Spinal cord (tissue), 10 donors: ENCODE measurements at places on chromosomes 4 and X. TPM values are rescaled to one million over a fixed set of nuclear protein-coding genes. Genes with fewer than 3 reads are reported as not detected.
A peak's percentile ranks its signal among the peaks of the same experiment; 100 is the strongest.

PAGE5 gene
- polyA plus RNA-seq = not detected

POLN gene
- polyA plus RNA-seq = 8.9 TPM

- peak; percentile 85 for DNase-seq
Measured at GRCh38 chr4:186200516-186200915, 9.1 kb downstream of the CYP4V2 start.

DNA sequence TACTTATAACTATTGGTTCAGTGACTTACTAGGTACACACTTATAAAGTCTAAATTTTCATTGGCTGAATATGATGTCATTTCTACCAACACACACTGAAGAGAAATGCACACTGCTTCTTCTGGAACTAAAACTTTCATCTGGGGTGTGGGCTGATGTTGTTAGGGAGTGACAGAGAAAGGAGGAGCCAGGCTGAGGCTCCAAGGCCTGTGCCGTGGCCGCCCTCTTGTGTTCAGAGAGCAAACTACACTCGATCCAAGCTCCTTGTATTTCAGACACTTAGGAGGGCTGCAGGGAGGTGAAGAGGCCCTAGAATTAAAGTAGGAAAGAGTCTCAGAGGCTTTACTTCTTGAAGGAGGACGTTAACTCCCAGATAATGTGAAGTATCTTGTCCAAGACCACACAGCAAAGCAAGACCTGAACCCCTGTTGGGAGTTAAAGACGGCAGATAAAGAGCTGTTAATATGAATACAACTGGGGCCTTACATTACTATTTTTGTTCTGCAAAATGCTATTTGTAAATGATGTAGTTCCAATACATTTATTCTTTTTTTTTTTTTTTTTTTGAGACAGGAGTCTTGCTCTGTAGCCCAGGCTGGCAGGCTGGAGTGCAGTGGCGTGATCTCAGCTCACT, 137.5 kb downstream of the AFAP1 start:
- DNase-seq = peak; percentile 95

DNA sequence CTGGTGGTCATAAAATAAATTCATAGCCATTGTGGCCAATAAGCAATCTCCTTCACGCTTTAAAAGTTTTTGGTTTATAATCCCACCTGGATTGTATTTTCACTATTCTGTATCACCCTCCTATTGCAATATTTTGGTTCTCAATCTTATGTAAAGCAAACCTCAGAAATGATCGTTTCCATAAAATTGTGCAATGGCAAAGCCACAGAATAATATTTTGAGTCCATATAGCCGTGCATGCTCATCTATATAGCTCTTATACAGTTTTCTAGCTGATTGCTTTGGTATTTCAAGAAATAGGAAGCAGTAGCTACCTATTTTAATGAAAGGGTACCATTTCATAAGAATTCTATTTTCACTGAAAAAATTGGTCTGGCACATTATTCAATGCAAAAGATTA, 10.0 kb upstream of the HAND2 start:
- no peak for DNase-seq

DNA sequence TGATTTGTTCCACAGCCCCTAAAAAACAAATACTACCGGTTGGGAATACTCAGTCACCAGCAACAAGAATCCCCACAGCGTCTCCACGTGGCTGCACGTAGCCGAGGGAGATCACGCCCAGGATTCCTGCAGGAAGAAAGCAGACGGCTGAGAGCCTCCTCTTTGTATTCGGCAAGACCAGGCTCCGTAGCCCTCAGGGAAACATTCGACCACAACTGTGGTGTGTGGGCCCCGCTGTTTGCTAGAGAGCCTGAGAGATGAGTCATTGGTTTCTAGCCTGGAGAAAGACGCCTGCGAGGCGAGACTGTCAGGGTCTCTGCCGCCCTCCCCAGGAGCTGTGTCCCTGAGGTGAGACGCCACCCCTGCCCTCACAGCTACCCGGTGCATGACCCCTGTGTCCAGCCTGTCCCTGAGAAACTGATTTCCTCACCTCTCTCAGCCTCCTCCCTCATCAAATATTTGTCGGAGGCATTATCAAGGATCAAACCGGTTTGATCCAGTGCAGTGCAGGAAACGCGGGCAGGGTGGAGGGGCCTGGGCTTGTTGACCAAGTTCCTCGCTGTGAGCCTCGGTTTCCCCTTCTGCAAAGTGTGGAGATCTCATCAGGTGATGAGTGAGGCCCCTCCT, 4.7 kb upstream of the S100P start:
- DNase-seq = no peak

DNA sequence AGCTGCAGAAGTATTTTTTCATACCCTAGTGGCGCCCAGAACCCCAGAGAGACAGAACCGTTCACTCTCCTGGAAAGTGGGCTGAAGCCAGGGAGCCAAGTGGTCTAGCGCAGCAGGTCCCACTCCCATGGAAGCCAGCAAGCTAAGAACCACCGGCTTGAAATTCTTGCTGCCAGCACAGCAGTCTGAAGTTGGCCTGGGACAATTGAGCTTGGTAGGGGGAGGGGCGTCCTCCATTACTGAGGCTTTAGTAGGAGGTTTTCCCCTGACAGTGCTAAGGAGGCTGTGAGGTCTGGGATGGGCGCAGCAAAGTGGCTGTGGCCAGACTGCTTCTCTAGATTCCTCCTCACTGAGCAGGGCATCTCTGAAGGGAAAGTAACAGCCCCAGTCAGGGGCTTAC, 84.5 kb upstream of the ATXN3L start:
- DNase-seq = no peak

DNA sequence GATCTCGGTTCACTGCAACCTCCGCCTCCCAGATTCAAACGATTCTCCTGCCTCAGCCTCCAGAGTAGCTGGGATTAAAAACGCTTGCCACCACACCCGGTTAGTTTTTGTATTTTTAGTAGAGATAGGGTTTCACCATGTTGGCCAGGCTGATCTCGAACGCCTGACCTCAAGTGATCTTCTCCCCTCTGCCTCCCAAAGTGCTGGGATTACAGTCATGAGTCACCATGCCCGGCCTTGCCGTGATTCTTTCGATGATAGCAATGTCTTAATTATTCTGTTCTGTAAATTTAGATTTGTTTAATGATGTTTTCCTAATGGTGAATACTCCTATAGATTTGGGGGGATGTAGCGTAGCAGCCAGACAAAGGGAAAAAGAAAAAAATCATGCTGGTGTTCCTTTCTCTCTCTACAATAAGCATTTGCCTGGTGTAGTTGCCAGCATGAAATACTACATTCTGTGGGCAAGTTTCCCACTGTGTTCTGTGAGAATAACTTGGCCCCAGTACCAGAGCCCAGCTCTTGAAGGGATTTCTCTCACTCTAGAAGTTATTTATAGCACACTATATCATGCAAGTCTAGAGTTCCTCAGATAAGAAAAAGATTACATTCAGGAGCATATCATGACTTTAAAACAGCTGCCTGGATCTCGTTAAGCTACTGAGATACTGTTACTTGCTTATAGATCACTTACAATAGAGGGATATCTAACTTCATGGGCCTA, 15.4 kb downstream of the NIPAL1 start:
- DNase-seq = peak; percentile 82
